HT-29 (cell line): ENCODE measurements at places on chromosomes 12 and 14.

GRCh38 chr12:122147514-122148290 is 26.3 kb downstream of the IL31 start:
- no peak for DNase-seq

GRCh38 chr14:81826081-81826480 is 292.4 kb upstream of the SEL1L start:
- no peak for DNase-seq

- no peak for DNase-seq
These were observed 7.2 kb downstream of the CBLN3 start for GRCh38 chr14:24422261-24422660.

DNA sequence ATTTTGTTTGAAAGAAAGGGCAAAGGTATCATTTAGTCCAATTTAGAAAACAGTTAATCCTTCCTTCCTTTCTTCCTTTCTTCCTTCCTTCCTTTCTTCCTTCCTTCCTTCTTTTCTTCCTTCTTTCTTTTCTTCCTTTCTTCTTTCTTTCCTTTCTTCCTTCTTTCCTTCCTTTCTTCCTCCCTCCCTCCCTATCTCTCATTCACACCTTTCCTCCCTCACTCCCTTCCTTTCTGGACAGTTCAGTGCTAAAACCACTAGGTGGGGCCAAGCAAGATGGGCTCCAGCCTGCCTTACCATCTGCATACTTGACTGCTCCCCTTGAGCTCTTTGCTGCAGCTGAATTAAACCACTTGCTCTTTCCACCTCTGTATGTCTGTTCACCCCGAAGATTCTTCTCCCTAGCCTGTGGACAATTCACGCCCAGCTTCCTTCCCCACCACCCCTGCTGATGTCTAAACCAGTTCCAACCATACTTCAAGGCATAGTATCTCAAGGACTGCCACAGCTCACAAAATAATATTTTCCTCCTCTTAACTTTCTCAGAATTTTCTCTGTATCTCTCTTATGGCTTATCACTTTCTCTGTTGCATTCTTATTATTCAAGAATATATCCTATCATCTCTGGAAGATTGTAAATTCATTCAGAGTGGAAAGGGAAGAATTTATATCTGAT is 78.0 kb downstream of the DBX2 start:
- peak; percentile 53 for DNase-seq

DNA sequence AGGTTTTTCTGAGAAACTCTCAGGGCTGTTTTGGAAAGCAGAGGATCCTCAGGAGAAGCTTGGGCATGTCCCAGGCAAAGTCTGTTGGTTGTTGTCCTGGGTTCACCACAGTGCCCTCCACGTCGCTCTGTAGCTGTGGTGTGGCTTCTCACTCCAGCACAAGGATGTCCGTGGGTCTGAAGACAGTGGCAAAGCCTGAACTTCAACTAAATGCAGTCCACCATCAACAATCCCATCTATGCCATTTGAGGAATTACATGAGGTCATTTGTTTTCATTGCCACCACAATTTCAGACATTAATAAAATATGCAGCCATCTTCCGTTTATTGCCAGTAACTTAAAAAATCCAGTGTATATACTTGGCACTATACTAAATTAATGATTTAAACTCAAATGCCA is 272.1 kb downstream of the LRIG3 start:
- no peak for DNase-seq

DNA sequence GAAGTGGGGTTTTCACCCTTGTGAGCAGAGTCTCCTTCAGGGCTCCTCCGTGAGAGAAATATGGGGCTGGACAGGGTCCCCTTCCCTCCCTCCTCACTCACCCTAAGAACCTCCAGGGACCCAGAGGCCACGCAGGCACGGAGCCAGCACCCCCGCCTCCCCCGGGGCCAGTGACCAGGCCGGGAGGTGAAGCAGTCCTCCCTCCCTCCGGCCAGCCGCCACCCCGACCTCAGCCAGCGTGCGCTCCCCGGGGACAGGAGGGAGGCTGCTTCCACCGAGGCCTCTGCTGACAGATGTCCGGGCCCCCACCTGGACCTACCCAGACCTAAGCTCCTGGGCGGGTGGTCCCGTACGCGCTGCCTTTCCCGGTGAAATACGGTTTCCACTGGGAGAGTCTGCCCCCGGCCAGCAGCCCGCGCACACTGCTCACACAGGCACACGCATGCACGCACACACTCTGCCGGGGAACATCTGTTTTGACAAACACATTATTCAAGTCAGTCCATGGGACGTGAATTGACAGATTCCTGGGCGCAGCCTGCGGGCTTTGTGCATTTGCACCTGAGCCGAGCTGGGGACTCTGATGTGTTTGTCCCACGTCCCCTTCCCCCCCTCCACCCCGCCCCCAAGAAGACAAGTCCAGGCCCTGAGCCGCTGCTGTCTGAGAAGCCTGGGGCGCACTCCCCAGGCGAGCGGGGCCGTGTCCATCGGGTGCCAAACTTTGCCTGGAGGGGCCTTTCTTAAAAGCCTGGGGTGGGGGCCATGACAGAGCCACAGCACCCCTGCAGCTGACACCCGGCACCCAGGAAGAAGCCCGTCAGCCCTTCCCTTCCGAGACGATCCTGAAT is 725 bp downstream of the RIMBP2 start:
- DNase-seq: no peak

DNA sequence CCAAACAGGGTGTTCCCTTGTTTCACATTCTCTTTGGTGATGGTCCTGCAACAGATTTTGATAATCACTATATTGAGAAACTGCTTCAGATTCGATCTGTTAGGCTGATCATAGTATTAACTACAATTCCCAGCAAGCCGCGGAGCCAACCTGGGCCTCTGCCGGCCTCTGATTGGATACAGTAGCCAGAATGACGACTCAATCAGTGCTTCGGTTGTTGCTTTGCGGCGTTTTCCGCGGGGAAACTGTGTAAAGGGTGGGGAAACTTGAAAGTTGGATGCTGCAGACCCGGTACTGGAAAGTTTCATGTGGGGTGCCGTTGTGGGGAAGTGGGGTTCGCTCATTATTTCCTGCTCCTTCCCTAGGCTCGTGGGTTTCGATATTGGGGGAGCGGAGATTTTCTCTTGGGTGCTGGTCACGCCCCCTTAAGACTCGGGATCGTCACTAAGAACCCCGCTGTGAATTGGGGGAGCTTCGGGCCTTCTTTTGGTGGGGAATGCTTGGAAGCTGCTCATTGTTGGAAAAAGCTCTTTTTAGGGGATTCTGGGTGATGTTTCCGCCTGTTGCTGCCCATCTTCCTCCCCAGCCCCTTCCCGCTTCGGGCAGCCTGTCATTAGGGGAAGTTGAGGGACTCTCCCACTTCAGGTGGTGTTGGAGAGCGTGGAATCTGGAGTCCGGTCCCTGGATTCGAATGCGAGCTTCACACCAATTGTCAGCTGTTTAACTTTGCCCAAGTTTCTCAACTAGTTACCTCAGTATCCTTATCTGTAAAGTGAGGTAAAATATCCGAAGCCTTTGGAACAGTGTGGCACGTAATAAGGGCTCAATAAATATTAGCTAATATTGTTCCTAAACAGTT is at the start of gene RAD51B:
RAD51B (plus strand) TSS at position 217 of the 859 bp plus-strand sequence.
- peak; percentile 82 for DNase-seq

GRCh38 chr12:88854260-88854659 is 274.0 kb upstream of the KITLG start:
- DNase-seq: peak; percentile 64

- DNase-seq: no peak
These were observed 77.8 kb downstream of the SLC24A4 start for GRCh38 chr14:92400579-92401444.

- DNase-seq: no peak
These were observed 66.6 kb upstream of the BICD1 start for GRCh38 chr12:32039917-32040575.

- DNase-seq: no peak
These were observed 90.2 kb downstream of the PPP1R12A start for GRCh38 chr12:79844693-79845092.

DNA sequence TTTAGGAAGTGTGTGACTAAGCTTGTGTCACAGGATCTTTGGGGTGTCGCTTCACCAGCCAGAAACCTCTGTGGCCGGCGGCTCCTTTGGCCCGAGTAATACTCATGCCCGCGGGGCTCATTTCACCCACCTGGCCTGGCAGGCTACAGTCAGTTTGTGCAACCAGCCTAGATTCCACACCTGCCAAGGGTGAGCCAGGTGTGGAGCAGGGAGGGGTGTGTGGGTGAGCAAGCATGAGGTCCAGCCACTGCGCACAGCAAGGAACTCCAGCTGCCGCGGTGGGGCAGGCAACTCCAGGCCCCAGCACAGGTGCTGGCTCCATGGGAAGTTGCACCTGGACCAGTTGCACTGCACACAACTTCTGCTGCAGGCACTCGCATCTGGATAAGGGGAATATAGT is 462.3 kb upstream of the LRFN5 start:
- no peak for DNase-seq

- no peak for DNase-seq
These were observed 23.9 kb downstream of the GPR68 start for GRCh38 chr14:91220581-91221000.

DNA sequence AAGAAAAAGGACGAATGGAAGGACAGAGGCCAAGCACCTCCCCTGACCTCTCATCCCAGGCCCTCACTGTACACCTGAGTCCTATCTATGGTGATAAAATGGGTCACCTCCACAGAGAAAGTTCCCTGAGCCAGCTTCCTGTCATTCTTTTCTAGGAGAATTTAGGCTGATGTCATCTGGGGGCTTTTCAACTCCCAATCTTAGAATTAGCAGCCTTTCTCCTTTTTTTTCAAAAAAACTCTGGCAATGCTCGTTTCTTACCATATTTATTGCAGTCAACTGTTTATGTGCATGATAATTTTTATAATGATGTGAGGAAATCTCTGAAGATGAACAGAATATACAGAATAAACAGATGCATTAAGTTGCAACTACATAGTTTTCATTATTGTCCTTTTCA is 177.6 kb downstream of the SNAPC1 start:
- DNase-seq: no peak

GRCh38 chr12:99110868-99111267 is 465.8 kb downstream of the APAF1 start:
- no peak for DNase-seq

GRCh38 chr14:97572583-97573458 is 775.6 kb downstream of the VRK1 start:
- DNase-seq: no peak

- DNase-seq: no peak
These were observed 55.5 kb downstream of the PPM1A start for GRCh38 chr14:60304509-60304908.

DNA sequence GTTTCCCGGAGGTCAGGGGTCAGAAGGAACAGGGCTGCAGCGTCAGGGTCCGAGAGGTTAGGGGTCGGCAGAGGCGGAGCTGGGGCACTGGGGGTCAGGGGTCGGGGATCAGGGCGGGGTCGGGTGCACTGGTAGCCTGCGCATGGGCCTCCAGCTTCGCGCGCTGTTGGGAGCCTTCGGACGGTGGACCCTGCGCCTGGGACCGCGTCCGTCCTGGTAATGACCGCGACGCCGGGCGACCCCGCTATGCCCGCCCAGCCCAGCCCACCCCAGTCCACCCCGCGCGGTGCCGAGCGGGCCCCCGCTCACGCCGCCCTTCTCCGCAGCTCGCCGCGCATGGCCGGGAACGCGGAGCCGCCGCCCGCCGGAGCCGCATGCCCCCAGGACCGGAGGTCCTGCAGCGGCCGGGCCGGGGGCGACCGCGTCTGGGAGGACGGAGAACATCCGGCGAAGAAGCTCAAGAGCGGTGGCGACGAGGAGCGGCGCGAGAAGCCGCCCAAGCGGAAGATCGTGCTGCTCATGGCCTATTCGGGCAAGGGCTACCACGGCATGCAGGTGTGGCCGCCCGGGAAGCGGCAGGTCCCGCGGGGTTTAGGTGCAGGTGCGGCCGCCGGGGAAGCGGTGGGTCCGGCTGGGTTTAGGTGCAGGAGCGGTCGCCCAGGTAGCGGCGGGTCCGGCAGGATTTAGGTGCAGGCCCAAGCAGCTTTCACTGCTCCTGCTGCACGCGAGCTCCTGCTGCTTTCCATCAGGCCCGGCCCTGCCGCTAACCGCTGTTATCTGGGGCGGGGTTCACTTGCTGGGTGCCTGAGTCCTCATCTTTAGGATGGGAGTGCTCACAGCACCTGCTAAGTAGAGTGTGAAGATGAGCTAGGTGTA is 743 bp downstream of the PUS1 start:
- DNase-seq: peak; percentile 45

- no peak for DNase-seq
These were observed 75.6 kb downstream of the PPM1H start for GRCh38 chr12:62859321-62859737.

GRCh38 chr14:100409651-100410050 is 86.5 kb downstream of the SLC25A47 start:
- DNase-seq: no peak

GRCh38 chr12:75480469-75480949 is at the start of gene GLIPR1:
Gene GLIPR1, plus strand, starts transcription at chr12:75480755. Its CDS starts 126 bp downstream, at chr12:75480881.
- peak; percentile 54 for DNase-seq

DNA sequence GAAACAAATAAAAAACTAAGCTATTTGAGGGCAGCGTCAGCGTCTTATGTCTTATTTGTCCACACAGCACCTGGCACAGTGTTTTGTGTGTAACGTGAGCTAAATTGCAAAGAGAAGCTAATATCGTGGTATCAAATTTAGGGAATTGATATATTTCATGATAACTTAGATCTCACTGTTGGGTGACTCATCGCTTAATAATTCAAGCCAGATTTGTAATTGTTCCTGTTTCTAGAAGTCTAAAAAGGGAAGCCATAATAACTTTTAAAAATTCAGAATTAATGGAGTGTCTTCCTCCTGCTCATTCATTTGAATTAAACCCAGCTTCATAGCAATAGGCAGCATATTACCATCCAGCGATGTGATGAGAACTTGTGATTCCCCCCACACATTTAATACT is 214.7 kb downstream of the PDZRN4 start:
- DNase-seq: no peak

GRCh38 chr12:11838403-11838802 is 188.9 kb downstream of the ETV6 start:
- DNase-seq: no peak

DNA sequence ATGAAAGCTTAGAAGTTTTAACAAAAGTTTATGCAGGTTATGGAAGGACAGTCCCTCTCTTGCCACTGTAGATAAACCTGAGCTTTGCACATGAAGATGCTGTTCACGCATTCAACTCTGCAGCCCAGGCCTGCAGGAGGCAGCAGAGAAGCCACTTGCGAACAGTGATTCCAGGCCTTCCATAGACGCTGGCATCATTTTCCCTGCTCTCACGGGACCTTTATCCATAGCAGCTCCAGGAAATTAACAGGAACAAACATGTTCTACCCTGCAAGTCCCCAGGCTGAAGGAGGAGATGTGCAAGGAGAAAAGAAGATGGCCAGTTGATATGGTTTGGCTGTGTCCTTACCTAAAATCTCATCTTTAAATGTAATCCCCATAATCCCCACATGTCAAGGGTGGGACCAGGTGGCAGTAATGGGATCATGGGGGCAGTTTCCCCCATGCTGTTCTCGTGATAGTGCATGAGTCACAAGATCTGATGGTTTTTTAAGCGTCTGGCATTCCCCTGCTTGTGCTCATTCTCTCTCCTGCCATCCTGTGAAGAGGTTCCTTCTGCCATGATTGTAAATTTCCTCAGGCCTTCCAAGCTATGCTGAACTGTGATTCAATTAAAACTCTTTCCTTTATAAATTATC is 2.0 kb downstream of the ERP27 start:
- no peak for DNase-seq
